Iris pigment epithelial cell (primary cell): ENCODE measurements at places on chromosomes 4 and X.

- DNase-seq: no peak
Measured at GRCh38 chr4:3401436-3402171, 40.2 kb upstream of the HGFAC start.

GRCh38 chr4:1360423-1361283 is 13.6 kb downstream of the UVSSA start:
- DNase-seq: peak; percentile 67

- peak; percentile 22 for DNase-seq
Measured at GRCh38 chrX:54494166-54494988, 1.7 kb downstream of the FGD1 start.

GRCh38 chr4:157885811-157886210 is 287.0 kb downstream of the GASK1B start:
- no peak for DNase-seq

DNA sequence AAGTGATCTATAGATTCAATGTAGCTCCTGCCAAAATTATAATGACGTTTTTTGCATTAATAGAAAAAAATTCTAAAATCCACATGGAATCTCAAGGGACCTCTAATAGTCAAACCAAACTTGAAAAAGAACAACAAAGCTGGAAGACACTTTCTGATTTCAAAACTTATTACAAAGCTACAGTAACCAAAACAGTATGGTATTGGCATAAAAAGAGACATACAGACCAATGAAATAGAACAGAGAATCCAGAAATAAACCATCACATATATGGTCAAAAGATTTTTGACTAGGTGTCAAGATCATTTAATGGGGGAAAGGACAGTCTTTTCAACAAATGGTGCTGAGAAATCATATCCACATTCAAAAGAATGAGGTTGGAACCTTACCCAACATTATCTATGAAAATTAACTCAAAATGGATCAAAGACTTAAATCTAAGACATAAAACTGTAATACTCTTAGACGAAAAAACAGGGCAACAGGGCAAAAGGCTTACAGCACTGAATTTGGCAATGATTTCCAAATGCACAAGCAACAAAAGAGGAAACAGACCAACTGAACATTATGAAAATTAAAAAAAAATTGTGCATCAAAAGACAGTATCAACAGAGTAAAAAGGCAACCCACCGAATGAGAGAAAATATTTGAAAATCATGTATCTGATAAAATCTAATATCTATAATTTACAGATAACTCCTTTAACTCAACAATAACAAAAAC is 3.9 kb downstream of the FBXO8 start:
- DNase-seq: no peak

- DNase-seq: no peak
Measured at GRCh38 chr4:185257086-185257485, 47.7 kb downstream of the SNX25 start.
